ENCODE measurements at places on chromosomes 2 and 18. TPM values are rescaled to one million over a fixed set of nuclear protein-coding genes. Genes with fewer than 3 reads are reported as not detected.
A peak's percentile ranks its signal among the peaks of the same experiment; 100 is the strongest.

GRCh38 chr2:72011791-72012190 lies 135.9 kb downstream of the CYP26B1 start:
- DNase-seq = peak; percentile 35

Gene SCYGR4
- not detected for total RNA-seq

Gene RAB6C
- total RNA-seq = not detected

DNA sequence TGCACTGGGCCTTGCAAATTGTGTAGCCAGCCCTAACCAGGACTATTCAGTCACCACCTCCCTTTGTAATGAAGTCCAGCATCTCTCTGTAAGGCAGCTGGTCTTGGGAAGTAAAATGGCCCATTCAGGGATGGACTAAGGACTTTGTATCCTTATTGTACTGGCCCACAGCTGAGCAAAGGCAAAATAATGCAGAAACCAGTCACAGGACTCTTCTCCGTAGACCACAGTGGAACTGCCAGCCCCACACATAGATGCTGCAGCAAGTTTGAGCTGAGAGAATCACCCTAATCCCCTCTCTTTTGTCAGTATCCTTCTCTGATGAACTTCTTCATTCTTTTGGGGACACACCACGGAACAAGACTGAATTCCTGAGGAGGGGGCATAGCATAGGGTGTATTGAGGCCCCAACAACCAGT lies 73.6 kb upstream of the RTN4 start:
- no peak for DNase-seq

Gene FBXO36
- total RNA-seq = 1.6 TPM

DNA sequence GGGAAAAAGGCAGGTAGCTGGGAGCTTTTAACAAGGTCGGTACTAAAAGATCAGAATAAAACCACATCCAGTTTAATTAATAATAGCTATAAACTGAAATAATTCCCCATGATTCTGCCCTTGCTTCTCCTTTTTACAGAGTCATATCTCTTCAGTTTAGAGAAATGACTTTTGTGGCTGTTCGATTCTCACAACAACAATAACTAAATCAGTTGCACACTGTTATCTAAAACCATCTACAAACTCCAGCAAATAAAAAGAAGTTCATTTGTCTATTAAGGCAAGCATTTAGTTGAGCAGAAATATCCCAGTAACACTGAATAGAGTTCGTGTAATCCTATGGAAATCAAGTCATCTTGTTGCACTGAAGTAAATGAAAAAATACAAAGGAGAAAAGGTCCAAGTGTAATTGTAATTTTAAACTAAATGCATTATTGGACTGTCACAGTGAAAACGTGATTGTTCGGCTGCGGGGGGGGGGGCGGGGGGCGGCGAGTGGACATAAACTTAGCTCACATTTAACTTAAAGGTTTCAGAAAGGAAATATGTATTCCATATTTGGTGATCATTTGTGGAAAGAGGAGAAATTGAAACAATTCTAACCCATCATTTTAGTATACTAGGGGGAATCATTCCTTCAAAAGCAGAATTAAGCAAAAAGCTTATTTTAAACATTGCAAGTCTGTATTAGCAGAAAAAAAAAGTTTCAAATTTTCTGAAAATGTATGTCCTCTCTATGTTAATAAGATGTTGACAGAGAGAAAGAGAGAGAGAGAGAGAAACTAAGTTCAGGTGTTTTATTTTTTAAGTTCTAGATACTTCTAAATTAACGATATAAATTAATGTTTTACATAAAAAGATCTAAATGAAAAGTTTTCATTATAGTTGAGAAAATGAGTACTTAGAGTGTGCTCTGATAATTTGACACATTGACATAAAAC lies 144.5 kb downstream of the MEIS1 start:
- no peak for DNase-seq

DNA sequence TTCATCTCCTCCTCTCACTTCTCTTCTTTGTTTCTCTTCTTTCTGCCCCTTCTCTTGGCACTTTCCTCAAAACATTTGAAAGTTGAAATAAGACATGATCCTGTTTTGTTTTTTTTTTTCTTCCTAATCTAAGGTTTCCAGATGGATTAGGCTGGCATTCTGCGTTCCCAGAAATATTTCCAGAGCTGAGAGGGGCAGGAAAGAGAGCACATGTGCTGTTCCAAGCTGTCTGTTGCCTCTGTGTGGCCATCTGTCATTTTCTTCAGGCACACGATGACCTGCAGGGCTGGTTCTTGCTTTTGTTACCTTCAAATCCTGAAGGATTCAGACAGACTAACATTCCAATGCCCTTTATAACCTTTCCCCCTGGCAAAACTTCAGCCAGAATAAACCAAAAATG lies 142.9 kb downstream of the RNF144A start:
- DNase-seq = no peak

DNA sequence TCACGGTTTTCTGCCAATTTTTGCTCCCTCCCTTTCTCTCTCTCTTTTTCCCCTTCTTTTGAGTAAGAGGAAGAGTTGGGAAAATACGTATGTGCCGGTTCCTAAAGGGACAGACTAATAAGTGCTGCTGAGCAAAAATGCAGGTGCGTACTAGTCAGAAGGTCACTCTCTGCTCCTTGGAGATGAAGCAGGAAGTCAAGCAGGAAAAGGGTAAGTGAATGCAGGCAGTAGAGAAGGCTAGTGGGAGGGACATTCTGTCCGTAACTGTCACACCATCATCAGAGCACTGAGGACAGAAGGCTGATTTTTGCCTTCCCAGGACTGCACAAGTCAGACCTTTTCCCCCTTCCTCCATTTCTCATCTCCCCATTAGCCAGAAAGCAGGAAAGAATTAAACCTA lies 105.7 kb downstream of the CDH2 start:
- no peak for DNase-seq

DNA sequence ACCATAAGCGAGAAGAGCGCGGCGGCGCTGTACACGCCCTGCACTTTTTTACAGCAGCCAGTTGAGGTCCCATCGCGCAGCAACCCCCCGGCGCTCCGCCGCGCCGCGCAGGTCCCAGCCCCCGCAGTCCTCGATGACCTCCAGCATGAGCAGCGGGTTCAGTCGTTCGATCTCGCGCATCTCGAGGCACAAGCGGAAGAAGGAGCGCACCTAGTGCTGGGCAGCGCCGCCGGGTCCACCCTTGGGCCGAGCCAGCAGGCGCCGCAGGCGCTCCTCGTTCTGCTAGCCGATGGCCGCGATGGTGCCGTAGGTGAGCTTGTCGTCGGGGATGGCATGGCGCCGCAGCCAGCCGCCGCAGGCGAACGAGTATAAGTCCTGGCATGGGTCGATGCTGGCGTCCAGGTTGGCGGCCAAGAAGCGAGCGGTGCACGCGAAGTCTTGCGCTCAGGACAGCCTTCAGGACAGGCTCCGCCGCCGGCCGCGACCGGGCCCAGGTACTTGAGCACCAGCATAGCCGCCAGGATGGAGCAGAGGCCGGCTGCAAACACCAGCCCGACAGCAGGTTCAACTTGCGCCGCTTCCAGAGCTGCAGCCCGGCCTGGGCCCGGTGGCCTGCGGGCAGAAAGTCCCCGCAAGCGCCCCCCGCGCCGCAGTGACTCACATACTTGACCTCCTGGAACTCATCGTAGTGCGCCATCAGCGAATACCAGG lies 8.3 kb downstream of the ALPP start:
- no peak for DNase-seq

GRCh38 chr2:33437297-33437696 lies 39.2 kb upstream of the RASGRP3 start:
- no peak for DNase-seq

DNA sequence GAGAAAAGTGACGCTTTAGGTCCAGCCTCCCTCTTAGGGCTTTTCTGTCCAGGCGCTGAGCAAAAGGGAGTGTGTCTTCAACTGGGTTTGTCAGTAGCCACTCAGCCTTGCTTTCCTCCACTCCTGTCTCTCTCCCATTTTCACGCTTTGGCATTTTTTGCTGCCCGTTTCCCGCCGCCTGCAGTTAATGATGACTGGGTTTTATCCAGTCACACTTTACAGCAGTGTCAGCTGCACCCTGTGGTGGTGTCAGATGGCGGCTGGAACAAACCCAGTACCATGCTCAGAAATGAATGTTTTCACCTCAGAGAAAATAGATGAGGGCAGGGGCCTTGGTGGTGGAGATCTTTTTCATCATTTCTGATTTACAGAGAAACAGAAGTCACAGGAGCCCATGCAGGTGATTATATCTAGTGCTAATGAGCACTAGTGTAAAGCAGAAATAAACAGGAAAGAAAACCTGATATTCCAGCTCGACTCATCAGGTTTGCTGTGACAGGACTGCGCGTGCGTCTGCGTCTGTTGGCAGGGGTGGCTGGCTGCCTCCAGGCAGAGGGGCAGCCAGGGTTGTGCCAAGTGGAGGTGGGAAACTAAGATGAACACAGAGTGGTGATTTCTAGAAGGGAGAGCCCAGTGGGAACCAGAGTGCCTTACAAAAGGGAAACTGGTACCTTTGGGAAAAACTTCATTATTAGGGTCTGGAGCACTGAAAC lies 139.9 kb downstream of the TANC1 start:
- DNase-seq = no peak
